ENCODE measurements at places on chromosomes 2 and 18. TPM values are rescaled to one million over a fixed set of nuclear protein-coding genes. Genes with fewer than 3 reads are reported as not detected.

DNA sequence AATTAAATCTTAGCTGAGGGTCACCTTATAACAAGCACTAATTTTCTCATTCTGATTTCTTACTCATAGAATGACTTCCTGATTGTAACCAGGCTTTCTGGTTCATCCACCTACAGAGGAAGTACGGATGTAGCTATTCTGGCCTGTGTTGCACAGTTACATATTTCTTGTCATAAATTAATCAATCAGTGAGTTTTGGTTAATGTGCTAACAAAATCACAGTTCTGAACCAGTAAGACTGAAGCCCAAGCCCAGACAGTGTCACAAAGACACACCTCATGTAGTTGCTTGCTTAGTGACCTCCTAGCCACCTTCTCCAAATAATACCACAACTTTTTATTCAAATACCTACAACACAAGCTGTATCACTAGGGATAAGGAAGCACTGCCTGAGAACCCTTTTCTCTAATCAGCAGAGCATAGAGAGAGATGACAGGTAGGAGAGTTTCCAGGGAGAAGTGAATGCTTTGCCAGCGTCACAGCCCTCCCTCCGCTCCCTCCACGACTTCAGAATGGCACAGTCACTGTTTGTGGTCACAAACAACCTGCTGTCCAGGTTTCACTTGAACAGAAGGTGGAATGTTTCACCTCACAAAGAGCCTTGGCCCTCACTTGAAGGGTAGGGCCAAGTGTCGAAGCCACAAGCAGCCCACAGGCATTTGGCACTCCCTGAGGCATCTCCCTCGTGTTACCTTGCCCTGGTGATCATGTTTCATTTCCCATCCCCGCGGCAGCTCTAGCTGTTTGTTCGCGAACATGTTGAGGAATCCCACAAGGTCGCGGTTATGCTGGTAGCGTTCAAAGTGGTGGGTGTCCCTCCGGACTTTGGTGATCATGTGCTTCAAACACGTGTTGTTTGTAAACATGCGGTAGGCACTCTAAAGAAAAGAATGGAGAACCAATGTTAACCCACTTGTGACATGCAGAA is 120.8 kb upstream of the STK17B start:
- no peaks in the 10 kb centered on the region for H3K36me3 ChIP-seq
- no peaks in the 10 kb centered on the region for H3K27me3 ChIP-seq
- DNase-seq = no peak
- H3K27ac ChIP-seq = no peak overlapping the region
- H3K4me3 ChIP-seq = no peak overlapping the region
- no peaks in the 10 kb centered on the region for H3K4me1 ChIP-seq

- H3K27me3 ChIP-seq = no peaks in the 10 kb centered on the region
- no peaks in the 10 kb centered on the region for H3K36me3 ChIP-seq
- H3K27ac ChIP-seq = no peak overlapping the region
Measured at GRCh38 chr2:225319872-225320271, 79.6 kb upstream of the NYAP2 start.

DNA sequence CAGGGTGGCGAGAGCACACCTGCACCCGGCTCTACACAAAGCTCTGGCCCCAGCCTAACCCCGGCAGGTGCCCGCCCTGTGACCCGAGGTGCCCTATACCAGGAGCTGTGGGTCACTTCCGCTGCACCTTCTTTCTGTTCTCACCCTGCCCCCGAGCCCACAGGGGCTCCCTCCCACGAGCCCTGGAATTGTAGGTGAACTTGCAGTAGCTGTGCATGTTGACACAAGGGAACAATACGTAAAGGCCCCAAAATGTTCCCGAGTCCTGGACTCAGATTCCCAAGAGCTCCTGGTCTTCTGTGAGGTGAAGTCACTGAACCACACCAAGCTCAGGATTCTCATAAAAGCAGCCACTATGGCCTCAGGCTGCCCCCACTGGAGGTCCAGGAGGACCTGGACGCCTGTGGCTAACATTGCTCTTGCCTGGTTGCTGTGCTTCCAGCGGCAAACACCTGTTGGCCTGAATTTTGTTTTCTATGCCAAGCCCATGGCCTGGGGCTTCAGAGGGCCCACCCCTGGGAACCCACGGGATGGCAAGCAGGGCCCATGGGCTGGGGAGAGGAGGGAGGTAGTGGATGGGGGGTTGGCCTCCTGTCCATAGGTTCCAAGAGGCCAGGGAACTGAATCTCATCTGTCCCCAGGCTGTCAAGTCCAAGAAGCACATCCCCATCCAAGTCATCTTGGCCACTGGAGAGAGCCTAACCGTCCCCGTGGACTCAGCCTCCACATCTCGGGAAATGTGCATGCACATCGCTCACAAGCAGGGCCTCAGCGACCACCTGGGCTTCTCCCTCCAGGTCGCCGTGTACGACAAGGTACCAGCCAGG is 23.2 kb upstream of the GPR17 start:
- H3K4me1 ChIP-seq = no peaks in the 10 kb centered on the region
- H3K27me3 ChIP-seq = no peaks in the 10 kb centered on the region
- H3K4me3 ChIP-seq = no peak overlapping the region
- no peak for DNase-seq
- H3K36me3 ChIP-seq = no peaks in the 10 kb centered on the region
- no peak overlapping the region for H3K27ac ChIP-seq

GRCh38 chr2:22282220-22282619 is 1102.8 kb upstream of the KLHL29 start:
- no peaks in the 10 kb centered on the region for H3K27me3 ChIP-seq
- H3K4me3 ChIP-seq = no peak overlapping the region
- H3K36me3 ChIP-seq = no peaks in the 10 kb centered on the region
- H3K4me1 ChIP-seq = peaks cover 15% of the 10 kb centered on the region
- no peak overlapping the region for H3K27ac ChIP-seq

DNA sequence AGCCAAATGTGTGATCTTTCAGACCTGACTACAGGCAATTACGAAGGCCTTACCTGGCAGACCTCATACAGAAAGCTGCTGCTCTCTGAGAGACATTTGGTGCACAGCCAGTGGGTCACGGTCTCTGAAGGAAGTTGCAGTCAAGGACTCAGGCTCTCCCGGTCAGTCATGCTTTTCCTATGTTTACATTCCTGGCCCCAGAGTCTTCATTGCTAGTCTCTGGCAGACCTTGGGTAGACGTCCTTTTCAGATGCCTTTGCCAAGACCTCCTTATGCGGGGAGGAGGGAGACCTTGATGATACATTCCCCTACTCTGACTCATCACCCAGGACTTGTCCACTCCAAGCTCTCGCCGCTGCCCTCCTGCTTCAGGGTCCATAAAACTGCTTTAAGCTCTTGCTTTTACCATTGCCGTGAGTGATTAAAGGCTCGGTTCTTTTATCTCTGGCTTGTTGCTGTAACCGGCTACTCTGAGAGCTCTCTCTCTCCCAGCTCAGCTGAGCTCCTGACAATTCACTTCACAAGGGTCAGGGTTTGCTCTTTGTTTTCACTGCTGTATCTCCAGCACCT is 62.0 kb upstream of the SLC35F5 start:
- H3K27me3 ChIP-seq = no peaks in the 10 kb centered on the region
- H3K4me1 ChIP-seq = no peaks in the 10 kb centered on the region
- H3K4me3 ChIP-seq = no peak overlapping the region
- no peak overlapping the region for H3K27ac ChIP-seq
- no peaks in the 10 kb centered on the region for H3K36me3 ChIP-seq
- no peak for DNase-seq

DNA sequence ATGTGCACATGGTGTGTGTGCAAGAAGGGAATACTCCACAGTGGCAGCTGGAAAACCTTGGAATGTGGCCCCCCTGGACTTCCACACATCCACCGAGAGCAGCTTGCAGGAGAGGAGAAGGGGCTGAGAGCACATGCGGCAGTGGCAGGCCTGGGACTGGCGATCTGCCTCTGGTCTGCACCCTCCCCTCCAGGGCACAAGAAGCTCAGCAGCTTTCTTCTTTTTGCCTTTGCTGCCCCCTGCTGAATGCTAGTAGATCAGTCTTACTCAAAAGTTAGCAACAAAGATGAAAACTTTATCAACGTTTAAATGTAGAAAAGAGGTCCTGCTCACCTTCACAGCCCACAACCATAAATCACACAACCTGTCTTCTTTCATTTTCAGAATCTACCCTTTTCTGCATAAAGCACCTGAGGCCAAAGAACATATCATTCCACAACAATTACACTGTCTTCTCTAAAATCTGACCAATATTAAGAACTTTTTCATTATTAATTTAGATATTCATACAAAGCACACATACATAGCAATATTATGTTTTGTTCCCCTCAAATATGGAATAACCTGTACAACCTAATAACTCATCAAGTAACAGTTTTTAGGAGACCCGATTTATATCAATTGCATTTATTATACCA is 34.6 kb downstream of the TGFBRAP1 start:
- H3K4me1 ChIP-seq = no peaks in the 10 kb centered on the region
- no peak for DNase-seq
- H3K27ac ChIP-seq = no peak overlapping the region
- no peaks in the 10 kb centered on the region for H3K36me3 ChIP-seq
- no peak overlapping the region for H3K4me3 ChIP-seq

DNA sequence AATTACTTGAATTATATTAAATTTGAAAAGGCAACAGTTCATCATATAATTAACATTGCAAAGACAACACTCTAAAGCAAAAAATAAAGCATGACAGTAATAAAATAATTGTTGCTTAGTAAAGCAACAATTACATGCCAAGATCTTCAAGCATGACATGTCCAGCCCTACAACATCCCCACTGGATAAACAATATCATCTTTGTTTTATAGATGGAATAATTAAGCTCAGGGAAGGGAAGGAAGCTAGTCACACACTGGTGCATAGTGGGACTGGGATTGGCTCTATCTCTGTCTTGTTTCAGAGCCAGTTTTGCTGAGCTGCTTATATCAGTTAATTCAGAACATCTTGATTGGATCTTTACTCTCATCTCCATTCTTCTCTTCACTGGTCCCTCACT is 49.9 kb upstream of the PARD3B start:
- no peaks in the 10 kb centered on the region for H3K27me3 ChIP-seq
- no peak overlapping the region for H3K4me3 ChIP-seq
- DNase-seq = no peak
- no peak overlapping the region for H3K27ac ChIP-seq

DNA sequence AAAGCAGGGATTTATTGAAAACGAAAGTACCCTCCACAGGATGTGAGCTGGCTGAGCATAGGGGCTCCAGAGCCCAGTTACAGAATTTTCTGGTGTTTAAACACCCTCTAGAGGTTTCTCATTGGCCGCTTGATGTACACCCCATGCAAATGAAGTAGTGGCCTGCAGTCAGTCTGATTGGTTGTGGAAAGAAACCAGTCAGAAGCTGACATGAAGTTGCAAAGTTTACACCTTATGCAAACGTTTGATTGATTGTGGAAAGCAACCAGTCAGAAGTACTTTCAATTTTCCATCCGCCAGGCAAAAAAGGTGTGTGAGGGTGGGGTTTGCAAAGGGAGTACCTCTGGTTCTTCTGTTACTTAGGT is 62.3 kb downstream of the VWA3B start:
- H3K4me3 ChIP-seq = no peak overlapping the region
- no peaks in the 10 kb centered on the region for H3K27me3 ChIP-seq
- H3K36me3 ChIP-seq = no peaks in the 10 kb centered on the region
- H3K27ac ChIP-seq = no peak overlapping the region
- DNase-seq = peak; percentile 58

DNA sequence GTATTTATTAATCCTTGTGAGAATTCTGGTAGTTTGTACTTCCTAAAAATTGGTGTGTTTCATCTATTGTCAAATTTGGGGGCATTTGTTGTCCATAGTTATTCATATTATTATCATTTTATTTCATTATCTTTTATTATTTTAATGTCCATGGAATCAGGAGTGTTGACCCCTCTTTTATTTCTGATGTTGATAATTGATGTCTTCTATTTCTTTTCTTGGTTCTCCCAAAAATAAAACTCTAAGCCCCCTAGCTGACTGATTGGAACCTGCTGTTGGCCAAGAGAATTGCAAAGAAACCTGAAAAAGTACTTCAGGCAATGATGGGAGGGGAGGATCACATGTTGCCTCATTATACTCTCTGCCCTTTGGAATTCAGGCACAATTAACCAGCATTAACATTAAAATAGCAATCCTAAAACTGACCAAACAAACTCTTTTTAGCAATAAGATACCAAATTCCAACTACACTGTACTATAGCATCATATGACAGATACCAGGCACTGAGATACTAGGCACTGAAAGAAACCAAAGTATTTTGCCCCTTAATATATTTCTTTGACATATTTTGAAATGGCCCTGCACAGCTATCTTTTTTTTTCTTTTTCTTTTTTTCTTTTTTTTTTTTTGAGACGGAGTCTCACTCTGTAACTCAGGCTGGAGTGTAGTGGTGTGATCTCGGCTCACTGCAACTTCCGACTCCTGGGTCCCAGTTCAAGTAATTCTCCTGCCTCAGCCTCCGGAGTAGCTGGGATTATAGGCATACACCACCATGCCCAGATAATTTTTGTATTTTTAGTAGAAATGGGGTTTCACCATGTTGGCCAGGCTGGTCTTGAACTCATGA is 1097.2 kb upstream of the CNTNAP5 start:
- no peaks in the 10 kb centered on the region for H3K27me3 ChIP-seq
- H3K36me3 ChIP-seq = no peaks in the 10 kb centered on the region

DNA sequence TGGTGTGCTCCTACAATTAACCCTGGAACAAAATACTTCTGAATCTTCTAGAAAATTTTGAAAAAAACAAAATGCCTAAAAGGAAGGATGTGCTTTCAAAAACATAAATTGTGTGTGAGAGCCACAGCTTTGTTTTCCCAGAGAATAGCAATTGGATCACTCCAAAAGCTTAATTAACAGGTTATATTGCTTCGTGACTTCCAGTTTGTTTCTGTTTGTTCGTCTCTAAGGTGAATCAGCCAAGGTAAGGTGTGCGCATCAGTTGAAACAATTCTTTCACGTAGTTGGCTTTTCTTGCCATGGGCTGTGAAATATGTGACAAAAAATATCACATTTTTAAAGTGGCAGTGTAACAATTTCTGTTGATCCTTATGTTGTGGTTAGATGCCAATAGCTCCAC is 90.3 kb upstream of the BARD1 start:
- H3K27ac ChIP-seq = no peak overlapping the region
- H3K4me3 ChIP-seq = no peak overlapping the region
- DNase-seq = no peak
- no peaks in the 10 kb centered on the region for H3K36me3 ChIP-seq
- no peaks in the 10 kb centered on the region for H3K27me3 ChIP-seq

AGXT gene
- 1,366 TPM for total RNA-seq

FAP gene
- total RNA-seq = 0.55 TPM

ATP6V1C2 gene
- total RNA-seq = not detected

CFAP65 gene
- not detected for total RNA-seq

PLA2R1 gene
- 0.73 TPM for total RNA-seq

SPP2 gene
- total RNA-seq = 177 TPM

DPYSL5 gene
- not detected for total RNA-seq

CHRND gene
- total RNA-seq = not detected

EML6 gene
- total RNA-seq = 1.7 TPM

TNFAIP6 gene
- total RNA-seq = 0.15 TPM

TMEM247 gene
- not detected for total RNA-seq

EPAS1 gene
- 172 TPM for total RNA-seq

All from right lobe of liver (tissue), 6 donors.